ENCODE measurements at places on chromosomes 3 and 15.

DNA sequence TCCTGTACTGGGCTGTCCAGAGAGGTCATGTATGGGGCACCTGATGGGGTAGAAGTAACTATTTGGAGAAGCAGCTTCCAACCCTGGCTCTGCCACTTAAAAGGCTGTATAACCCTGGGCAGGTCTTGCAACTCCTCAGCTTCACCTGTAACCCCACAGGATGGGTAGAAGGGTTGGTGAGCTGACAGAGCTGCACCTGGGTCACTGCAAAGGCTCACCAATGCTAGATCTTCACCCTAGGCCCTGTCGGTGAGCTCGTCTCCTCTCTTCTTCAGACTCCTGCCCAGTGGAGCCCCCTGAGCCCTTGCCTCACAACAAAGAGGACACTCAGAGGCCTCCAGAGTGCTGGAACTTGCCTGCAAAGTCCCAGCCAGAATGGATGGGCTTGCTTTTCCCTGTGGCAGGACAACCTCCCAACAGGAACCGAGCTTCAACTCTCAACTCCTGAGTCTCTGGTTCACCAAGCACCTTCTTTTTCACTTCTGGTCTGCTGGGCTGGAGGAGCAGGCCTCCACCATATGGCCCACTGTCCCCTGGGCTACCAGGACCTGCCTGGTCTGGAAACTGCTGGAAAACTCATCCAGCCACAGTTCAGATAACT is 45.9 kb downstream of the XXYLT1 start:
- DNase-seq, result no peak

DNA sequence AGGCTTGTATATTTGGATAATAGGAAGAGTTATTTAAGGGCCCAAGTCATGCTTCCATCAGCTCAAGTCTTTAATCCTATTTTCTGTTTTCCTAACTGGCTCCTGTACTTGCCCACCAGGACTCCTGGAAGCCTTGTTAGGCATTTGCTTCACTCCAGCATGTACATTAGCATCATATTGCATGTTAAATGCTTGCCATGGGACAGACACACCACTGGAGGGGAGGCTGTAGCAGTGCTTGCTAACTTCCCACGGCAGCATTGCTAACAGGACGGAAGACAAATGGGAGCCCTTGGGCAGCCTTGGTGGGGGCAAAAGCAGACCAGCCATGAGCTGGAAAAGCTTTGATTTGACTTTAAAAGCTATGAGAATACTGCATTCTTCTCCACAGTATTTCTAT is 6.1 kb downstream of the TMOD2 start:
- no peak for DNase-seq

DNA sequence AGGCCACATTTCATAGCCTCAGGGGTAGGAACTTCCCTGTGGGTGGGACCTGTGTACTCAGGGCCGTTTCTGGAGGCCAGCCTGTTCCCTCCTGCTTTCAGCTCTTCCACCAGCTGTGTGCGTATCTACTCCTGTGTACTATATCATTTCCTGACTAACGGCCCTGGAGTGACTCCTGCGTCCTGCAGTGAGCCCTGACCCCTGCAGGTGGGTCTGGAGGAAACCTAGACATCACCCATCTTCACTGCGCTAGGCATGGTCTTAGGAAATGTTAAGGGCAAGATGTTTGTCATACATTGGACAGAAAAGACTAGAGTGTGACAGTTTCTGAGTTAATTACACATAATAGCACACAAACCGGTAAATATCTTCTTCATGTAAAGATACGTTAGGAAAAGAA is 297.3 kb downstream of the GABRB3 start:
- no peak for DNase-seq

GRCh38 chr15:23403550-23403949 is 43.5 kb downstream of the GOLGA6L2 start:
- DNase-seq, result no peak

DNA sequence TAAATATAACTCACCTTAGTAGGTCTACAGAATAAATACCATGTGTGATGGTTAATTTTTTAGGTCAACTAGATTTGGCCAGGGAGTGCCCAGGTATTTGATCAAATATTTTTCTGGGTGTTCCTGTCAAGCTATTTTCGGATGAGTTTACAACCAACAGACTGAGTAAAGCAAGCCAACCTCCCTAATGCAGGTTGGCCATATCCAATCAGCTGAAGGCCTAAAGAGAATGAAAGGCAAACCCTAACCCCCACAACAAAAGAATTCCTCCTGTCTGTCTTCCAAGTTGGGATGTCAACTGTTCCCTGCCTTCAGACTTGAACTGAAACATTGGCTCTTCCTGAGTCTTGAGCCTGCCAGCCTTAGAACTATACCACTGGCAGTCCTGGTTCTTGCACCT is 28.6 kb downstream of the TASOR start:
- no peak for DNase-seq

DNA sequence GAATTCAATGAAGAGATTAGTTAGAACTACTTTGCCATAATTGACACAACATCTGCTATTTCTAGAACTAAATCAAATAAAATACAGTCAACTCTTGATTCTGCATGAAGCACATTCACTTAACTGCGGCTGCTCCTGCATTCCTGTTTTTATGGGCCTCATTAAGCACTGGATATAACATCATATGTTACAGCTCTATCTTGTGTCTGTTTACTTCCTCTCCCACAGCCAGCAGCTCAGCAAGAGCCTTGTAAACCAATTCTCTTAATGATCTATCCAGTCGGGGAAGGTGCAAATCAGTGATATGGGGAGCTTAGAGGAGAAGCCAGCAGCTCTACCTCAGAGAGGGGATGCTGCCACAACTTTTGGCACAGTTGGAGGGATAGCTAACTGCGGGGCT is 329.2 kb downstream of the ARRDC4 start:
- DNase-seq, result no peak

- DNase-seq, result no peak
Measured at GRCh38 chr3:53158765-53159155, 2.2 kb upstream of the PRKCD start.

- DNase-seq, result no peak
Measured at GRCh38 chr3:59772416-59773408, 722.9 kb upstream of the CFAP20DC start.

- DNase-seq, result no peak
Measured at GRCh38 chr3:160106905-160107861, 118.0 kb upstream of the C3orf80 start.

GRCh38 chr3:16982460-16982859 is 97.7 kb downstream of the PLCL2 start:
- no peak for DNase-seq

- DNase-seq, result no peak
Measured at GRCh38 chr15:78932258-78932808, 12.5 kb downstream of the CTSH start.

- DNase-seq, result no peak
Measured at GRCh38 chr3:102756706-102757105, 321.9 kb downstream of the ZPLD1 start.

GRCh38 chr15:75008221-75008625 is 12.9 kb downstream of the SCAMP5 start:
- no peak for DNase-seq

GRCh38 chr3:50502584-50503423 is 630 bp downstream of the CACNA2D2 start:
- DNase-seq, result no peak

- DNase-seq, result no peak
Measured at GRCh38 chr3:8223766-8224165, 277.9 kb upstream of the LMCD1 start.

DNA sequence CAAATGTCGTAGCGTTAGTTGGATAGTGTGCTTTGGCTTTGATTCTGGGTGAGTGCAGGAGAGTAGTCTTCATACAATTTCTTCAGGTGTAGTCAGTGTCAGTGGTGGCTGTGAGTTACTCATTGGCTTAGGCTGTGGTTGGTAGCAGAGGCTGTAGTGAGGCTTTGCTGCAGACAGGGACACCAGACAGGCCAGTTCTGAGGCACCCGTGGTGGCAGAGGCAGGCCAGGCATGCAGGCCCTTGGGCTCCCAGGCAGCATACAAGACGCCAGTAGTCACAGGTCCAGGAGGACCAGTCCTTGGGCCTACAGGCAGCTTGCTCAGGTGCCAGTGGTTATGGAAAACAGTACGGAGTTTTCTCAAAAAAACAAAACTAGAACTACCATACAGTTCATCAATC is 61.3 kb downstream of the DMXL2 start:
- DNase-seq, result no peak

DNA sequence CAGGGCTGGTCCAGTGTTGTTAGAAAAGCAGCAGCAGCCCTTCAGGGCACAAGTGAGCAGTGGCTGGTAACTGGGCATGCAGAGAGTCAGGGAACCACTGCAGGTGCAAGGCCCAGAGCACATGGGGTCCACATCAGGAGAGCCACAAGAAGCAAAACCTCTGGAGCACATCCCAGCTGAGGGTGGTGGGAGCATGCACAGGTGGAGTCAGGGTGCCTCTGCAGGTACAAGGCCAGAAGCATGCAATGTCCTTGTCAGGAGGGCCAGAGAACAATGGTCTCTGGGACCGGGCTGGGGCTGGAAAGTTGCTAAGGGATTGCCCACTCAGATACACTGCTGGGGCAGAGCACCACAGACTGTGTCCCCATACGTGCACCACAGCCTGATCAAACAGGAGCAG is 226.1 kb upstream of the UBE2E2 start:
- DNase-seq, result no peak

DNA sequence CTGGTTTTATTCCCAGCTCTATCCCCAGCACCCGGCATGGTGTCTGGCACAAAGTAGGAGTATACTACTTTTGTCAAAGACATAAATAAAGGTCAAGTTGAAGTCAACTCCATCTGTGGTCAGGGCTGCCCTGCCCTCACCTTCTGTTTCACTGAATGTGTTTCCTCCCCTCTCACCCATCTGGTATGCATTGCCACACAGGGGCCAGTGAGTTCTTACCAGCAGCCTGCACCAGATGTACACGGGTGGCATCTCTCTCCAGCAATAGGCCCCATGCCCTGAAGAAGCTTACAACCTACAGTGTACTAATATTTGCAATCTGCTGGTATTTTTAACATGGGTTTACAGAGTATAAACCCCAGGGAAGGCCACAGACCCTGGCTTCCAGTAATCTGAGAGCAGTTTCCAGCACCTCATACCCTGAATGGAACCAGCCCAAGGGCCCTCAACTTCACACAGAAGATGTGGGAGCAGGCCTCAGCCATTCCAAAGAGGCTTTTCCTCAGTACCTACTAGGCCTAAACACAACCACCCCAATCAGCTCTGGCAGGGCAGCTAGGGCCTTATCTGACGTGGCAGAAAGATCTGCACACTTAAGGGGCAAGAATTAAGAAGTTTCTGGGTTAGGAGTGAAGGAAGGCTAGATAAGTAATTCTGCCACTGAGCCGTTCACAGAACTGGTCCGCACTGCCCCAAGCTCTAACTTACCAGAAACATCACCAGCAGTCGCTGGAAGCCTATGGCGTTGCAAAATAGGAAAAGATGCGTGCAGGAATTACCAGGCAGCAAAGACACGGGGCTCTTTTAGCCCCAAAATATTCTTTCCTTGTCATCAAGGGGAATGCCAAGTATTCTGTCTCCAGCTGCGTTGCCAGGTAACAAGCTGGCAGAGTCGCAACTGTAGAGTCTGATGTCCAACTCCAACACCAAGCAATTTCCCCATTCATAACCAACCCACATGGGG is 2.1 kb downstream of the IDH2 start:
- no peak for DNase-seq

DNA sequence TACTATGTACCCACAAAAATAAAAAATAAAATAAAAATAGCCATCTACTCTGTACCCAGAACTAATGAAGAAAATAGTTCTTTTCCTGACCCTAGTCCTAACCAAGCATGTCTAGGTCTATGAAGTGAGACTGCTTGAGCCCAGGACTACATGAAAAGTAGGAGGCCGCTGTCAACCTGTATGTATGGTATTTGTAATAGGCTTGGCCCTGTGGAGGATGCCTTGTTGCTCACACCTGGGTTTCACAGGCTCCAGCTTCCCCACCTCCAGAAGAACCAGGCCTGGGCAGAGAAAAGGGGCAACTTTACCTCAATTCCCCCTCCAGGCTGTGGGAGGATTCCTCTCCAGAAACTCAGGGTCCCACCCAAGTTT is 6.8 kb upstream of the PKM start:
- DNase-seq, result no peak

- peak; percentile 2 for DNase-seq
Measured at GRCh38 chr3:33980252-33980651, 181.8 kb downstream of the PDCD6IP start.

GRCh38 chr15:78249131-78249530 is 14.8 kb upstream of the ACSBG1 start:
- no peak for DNase-seq

- DNase-seq, result no peak
Measured at GRCh38 chr3:150359381-150359780, 48.7 kb upstream of the TSC22D2 start.

- no peak for DNase-seq
Measured at GRCh38 chr3:9218514-9218846, 31.0 kb downstream of the SRGAP3 start.

DNA sequence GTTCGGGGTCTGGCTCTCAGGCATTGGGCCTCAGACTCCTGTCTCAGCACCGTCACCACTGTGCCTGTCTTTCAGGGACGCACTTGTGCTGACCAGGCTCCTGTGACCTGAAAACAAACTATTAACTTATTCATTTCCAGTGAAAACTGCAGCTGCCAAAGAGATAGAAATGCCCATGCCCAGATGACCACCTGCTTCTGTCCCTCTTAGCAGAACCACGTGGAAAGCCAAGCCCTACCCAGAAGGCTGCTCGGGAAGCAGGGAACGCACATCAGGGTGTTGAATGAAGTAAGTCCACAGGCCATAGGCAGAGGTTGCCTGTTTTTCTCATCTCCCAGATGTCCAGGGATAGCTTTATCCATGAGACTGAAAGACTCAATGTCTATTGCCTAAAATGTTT is 219.3 kb downstream of the EBLN2 start:
- DNase-seq, result no peak

- no peak for DNase-seq
Measured at GRCh38 chr15:47817969-47818548, 100.8 kb downstream of the SEMA6D start.

GRCh38 chr3:190430906-190431305 is 18.8 kb downstream of the TMEM207 start:
- DNase-seq, result no peak

GRCh38 chr3:150253622-150254021 is 154.5 kb upstream of the TSC22D2 start:
- peak; percentile 13 for DNase-seq

DNA sequence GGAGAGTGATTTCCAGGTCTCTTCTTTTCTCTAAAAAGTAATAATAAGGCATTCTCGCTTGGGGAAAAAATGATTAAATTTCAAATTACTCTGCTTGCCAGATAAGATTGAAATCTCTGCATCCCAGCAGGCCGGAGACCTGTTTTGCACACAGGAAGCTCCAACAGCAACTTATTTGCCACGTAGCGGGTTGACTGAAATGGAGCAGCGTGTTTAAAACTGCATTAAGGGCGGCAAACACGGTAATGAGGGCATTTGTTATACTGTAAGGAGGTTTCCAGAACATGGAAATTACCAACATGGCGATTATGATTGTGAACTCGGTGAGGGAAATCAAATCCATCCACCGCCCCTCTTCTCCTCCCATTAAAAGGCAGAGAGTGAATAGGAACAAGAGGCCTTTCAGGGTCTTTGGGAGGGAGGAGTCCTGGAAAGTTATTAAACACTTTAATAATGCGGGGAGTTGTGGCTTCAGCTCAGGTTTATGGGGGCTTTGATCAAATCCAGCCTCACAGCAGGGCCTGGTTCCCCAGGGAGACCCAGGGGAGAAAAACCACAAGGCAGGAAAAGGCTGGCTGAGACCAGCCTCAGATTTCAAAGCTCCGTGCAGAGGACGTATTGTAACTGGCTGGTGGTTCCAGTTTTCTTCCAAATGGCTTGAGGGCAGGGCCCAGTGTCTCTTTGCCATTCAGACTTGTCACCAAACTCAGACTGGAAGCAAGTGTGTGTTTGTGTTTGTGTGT is 242.3 kb downstream of the TLE3 start:
- DNase-seq, result no peak
